NCI-H1048 (cell line): ENCODE measurements at places on chromosomes 12 and 14.

DNA sequence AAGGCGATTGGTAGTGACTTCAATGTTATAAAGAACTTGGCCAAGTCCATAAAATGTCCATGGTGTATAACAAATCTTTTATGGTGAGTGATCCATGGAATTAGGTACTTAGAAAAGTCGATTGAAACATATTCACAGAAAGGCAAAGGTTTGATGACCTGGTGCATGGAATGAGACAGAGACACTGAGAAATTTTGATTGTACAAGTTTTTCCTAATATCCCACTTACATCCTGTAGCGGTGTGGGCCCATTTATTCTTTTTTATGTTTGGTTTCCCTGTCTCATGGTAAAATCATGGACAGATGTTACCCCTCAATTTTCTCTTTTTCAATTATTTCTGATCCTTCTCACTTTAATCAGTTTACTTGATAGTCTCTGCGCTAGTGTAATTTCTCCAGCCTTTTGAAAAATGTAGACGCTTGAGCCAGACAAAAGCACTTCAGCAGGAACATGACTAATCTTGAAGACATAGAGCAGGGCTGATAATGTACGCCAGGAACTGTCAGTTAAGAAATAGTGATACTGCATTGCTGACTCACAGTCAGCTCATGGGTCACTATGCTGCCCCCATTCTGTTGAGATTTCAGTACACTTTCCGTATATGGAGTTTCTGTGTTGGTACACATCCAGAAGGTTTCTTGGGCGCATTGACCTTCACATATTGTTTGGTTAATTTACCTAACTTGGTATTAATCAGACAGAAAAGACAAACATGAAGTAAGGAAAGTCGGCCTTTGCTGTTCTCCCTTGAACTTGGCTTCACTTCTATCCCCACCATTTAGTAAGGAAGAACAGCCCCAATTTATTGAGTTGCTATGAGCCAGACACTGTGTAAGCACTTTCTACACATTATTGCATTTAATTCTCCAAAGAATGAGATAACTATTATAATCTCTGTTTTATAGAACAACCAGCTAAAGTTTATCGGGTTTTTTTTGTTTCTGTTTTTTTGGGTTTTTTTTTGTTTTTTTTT lies 841.7 kb downstream of the DIO2 start:
- no peak for DNase-seq

GRCh38 chr14:32679927-32680612 lies 258.6 kb upstream of the NPAS3 start:
- DNase-seq, result no peak

- no peak for DNase-seq
Observed at GRCh38 chr12:109087250-109087649, 6.0 kb downstream of the ALKBH2 start.

DNA sequence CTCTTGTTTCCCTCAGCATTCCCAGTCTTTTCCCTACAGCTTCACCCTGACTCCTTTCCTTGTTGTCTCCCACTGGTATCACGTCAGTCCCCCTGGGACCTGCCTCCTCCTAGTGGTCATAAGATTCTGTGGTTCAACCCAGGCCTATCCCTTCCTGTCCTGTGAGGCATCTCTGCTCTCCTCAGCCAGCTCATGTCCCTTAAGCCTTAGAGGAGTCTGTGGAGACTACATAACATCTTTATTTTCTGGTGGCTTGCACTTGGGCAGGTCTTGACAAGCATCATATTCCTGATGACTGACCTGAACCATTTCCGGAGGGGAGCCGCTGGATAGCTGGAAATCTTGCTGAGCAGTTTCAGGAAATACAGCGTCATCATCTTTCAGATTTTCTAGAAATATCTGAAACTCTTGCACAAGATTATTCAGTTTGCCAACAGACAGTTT lies 688 bp downstream of the C12orf71 start:
- no peak for DNase-seq

DNA sequence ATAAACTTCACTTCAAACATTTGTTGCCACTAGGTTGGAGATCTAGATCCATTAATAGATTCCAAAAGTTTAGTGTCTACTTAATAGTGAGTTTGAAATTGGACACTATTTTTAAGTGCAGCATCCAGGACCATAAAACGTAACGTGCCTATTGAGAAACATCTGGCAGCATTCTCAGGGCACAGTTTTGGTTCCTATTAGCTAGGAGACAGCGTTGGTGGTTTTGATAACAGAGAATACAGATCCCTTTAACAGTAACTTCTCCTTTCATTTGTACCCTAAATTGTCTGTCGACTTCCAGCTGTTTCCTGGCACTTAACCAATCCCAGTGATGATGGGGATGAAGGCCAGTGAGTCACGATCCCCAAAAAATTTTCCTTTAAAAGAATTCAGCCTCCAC lies 25.8 kb downstream of the KCNK10 start:
- no peak for DNase-seq

- no peak for DNase-seq
Observed at GRCh38 chr14:91008759-91009409, 51.6 kb downstream of the RPS6KA5 start.

- DNase-seq, result no peak
Observed at GRCh38 chr12:59808317-59808910, 212.6 kb downstream of the SLC16A7 start.

DNA sequence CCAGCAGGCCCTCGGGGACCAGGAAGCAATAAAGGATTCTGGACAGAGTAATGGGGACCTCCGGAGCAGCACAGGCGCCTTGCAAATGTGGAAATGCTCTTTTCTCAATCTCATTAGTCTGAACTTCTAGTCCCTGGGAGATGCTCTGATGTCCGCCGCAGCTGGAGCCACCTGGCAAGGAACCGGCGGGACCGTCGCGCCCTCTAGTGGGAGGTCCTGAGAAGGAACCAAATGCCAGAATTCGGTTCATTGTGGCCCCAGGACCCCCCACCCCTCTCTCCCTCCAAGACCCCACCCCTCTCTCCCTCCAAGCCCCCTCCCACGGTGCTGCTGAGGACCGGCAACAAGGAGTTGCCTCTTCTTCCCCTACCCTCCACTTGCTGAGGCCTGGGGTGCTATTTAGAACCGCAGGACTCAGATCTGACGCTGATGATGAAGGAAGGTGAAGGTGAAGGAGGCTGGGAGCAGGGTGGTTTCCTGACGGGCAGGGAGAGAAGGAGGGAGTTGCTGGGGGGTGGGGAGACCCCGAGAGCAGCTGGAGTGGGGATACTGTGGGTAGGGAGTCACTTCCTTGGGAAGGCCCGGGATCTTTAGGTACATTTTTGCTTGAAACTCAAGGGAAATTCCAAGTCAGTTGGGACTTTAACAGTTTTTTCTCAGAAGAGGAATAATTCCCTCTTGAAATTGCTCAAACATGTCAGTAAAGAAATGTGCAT lies 42.5 kb downstream of the SMIM41 start:
- no peak for DNase-seq

- DNase-seq, result no peak
Observed at GRCh38 chr12:26318661-26319068, 123.3 kb downstream of the SSPN start.

DNA sequence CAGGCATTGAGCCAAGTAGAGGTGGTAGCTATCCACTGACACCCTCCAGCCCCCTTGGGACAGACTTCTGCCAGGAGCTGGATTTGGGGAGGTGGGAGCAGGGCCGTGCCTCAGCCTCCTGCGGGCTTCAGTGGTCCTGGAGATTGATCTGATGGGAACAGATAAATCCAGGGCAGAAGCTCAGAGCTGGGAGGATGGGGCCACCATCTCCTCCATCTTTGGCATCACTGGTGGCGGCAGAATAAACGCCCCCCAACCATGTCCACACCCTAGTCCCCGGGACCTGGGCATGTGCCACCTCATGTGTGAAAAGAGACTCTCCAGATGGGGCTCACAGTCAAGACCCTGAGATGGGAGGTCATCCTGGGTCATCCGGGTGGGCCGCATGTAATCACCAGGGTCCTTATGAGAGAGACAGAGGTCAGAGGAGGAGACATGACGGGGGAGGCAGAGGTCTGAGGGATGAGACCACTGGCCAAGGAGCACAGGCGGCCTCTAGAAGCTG lies 209.6 kb upstream of the RTL1 start:
- DNase-seq, result no peak

DNA sequence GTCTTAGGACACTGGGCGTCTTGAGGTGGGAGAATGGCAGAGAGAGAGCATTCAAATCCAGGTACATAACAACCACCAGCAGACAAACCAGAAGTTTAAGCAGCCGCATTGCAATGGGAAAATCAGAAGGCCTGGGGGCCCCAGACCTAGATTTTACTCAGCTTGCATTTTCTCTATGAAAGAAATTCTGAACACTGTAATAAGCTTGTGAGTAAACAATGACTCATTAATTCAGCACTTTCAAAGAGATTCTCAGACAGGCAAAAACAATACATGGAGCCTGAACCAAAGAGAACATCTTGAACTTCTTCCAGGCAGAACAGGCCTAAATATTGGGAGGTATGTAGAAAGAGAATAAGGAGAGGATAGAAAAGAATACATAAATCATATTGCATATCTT lies 69.8 kb upstream of the IFNG-AS1 start:
- no peak for DNase-seq

- no peak for DNase-seq
Observed at GRCh38 chr12:237026-237815, 23.3 kb upstream of the SLC6A12 start.

GRCh38 chr12:74185360-74185759 lies 352.3 kb upstream of the ATXN7L3B start:
- no peak for DNase-seq

DNA sequence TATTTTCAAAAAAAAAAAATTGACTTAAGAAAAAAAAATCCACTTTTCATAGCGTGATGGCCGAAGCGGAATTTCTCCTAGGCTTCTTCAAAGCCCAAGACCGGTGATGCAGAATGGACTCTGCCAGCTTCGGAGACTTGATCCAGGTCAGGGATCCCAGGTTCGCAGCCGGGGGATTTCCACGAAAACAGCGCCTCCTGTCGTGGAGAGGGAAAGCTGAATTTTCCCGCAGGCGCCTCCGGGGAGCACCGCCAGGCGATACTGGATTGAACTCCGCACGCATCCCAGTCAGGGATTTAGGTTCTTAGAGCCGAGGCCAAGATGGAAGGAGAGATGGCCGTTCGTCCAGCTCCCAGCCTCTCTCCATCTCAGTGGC lies 2.1 kb downstream of the TTC6 start:
- DNase-seq, result no peak

- DNase-seq, result no peak
Observed at GRCh38 chr12:57813971-57814772, 4.4 kb downstream of the AVIL start.

GRCh38 chr12:124150168-124150567 lies 144.7 kb upstream of the RFLNA start:
- DNase-seq, result no peak

GRCh38 chr12:4621511-4621910 lies 27.3 kb downstream of the AKAP3 start:
- no peak for DNase-seq

DNA sequence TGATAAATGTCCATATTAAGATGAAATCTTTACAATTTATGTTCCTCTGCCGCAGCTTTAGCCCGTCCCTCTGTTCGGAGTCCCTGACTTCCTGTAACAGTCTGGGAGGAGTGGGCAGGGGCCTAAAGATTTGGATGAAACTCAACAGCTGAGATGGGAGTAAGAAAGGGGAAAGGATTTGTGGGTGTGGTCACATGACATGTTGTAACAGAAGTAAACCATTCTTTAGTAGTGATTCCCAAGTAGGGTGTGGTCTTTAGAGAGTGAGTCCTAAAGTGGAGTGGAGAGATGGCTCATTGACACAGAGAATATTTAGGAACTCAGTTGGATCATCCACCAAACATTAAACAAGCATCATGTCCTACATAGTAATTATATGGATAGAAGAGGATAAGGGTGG lies 12.9 kb downstream of the TMEM117 start:
- DNase-seq, result no peak

DNA sequence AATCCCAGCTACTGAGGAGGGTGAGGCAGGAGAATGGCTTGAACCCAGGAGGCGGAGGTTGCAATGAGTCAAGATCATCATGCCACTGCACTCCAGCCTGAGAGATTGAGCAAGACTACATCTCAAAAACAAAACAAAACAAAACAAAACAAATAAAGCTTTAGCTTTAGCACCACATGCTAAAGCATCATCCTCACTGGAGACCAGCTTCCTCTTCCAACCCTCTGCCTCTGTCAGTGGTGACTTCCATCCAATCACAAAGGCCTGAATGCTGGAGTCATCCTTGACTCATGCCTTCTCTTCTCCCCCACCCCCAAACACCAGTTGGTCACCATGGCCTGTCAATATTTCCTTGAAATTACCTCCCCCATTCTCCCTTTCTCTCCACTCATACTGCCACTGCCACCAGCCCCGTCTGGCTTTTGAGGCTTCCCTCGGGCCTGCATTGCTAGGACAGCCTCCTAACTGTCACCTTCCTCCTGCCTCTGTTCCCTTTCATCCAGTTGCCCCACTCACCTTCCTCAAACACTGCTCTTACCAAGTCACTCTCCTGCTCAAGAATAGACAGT lies 1.4 kb downstream of the ZNF385A start:
- DNase-seq, result no peak

GRCh38 chr12:104436790-104437189 lies 20.0 kb upstream of the CHST11 start:
- DNase-seq, result no peak

DNA sequence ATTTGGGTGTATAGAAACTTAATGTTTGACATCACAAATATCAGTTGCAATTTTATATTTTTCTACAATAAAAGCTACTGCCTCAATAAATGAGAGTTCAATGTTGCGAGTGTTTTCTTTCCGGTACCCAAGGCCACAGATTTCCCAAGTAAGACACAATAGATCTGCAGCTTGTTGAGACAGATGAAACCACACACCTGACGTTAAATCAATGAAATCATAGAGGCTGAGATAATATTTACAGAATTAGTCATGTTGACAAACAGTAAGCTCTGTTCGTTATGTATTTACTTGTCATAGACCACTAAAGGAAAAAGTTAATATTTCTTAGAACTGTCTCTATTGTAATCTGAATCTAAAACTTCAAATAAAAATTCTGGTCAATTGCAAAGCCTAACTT lies 49.2 kb upstream of the PTHLH start:
- DNase-seq, result no peak

GRCh38 chr12:76422543-76423438 lies 74.6 kb upstream of the BBS10 start:
- no peak for DNase-seq

GRCh38 chr12:78970041-78970440 lies 105.5 kb downstream of the SYT1 start:
- no peak for DNase-seq

DNA sequence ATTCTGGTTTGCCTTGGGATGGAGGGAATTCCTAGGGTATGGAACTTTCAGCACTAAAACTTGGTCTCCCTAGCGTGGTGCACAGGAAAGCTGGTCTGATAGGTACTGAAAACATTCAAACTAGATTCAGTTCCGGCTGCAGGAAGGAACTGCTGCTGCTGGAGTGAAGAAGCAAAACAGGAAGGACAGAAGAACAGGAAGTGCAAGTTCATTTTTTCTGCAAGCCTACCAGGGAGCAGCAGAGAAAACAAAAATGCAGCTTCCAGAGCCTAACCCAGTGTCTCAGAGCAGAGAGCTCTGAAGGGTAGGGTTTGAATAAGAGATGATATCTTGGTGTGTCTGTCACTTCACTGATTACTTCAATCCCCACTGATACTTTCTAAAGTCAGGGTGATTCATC lies 165.2 kb downstream of the VRK1 start:
- no peak for DNase-seq
